ENCODE measurements at places on chromosomes 6 and 20.

- DNase-seq = no peak
Measured at GRCh38 chr20:53957451-53958172, 112.8 kb downstream of the BCAS1 start.

DNA sequence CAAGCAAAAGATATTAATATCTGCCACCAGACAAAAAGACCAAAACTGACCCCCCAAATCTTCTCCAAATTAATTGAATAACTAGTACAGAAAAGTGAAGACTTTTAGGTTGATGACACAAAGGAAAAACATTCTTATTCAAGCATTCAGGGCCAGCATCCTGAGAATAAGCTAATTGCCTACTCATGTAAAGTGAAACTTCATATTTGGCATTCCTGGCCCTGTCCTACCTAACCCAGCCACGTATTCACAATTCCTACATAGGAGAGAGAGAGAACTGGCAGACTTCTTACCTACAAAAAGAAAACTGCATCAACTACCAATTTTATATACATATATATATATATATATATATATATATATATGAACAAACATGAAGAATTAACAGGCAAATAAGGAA is 4.9 kb upstream of the ASCC3 start:
- DNase-seq = no peak

GRCh38 chr6:94269256-94269655 is 849.9 kb upstream of the EPHA7 start:
- no peak for DNase-seq

GRCh38 chr20:22974354-22974753 is 60.8 kb upstream of the SSTR4 start:
- DNase-seq = no peak

- no peak for DNase-seq
Measured at GRCh38 chr6:43389730-43390295, 20.4 kb upstream of the ZNF318 start.

- DNase-seq = no peak
Measured at GRCh38 chr20:33351696-33352095, 49.6 kb downstream of the CDK5RAP1 start.

- DNase-seq = no peak
Measured at GRCh38 chr20:63831993-63832686, 1.1 kb upstream of the ZBTB46 start.

GRCh38 chr6:130699742-130700141 is 127.5 kb upstream of the SMLR1 start:
- DNase-seq = no peak

DNA sequence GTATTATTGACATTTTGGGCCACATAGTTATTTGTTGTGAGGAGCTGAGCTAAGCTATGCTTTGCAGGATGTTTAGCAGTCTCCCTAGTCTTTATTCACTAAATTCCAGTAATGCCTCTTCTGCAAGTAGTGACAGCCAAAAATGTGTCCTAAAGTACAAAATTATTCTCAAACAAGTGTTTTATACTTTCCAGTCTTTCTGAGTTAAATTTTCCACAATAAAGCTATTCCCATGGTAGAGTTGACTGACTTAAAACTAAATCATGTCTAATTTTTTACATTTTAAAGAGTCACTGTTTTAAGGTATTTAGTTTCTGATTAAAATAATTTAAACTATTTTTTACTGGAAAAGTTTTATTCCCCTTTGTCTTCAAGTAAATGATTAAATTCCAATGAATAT is 717.8 kb upstream of the HS3ST5 start:
- no peak for DNase-seq

DNA sequence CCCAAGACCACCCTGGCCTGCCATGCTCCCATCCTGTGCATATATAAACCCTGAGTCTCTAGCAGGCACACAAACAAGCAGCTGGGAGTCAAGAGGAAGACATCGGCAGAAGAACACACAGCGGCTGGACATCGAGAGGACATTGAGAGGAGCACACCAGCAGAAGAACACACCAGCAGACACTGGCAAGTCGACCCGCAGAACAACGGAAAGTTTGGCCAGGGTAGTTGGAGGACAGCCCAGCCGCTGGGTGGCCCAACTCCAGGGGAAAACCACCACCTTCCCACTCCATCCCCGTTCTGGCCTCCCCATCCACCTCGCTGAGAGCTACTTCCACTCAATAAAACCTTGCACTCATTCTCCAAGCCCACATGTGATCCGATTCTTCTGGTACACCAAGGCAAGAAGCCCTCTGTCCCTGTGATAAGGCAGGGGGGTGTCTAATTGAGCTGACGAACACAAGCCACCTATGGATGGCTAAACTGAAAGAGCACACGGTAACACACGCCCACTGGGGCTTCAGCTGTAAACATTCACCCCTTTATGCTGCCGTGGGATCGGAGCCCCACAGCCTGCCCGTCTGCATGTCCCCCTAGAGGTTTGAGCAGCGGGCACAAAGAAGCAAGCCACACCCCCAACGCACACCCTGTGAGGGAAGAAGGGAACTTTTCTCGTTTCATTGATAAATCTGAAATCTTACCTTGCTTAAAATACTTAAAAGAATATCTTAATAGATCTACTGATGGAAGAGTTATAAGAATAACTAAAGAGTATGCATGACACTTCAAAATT is 13.8 kb downstream of the TMX4 start:
- peak; percentile 43 for DNase-seq

DNA sequence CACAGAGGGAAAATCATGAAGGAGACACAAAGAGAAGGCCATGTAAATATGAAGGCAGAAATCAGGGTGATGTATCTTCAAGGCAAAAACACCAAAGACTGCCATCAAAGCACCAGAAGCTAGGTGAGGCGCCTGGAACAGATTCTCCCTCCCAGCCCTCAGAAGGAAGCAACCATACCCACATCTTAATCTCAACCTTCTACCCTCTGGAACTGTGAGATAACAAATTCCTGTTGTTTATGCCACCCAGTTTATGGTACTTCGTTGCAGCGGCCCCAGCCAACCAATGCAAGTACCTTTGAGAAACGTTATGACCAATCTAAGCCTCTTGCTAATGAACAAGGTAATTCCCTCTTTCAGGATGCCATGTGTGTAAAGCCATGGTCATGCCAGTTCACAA is 66.2 kb upstream of the STXBP5 start:
- no peak for DNase-seq

DNA sequence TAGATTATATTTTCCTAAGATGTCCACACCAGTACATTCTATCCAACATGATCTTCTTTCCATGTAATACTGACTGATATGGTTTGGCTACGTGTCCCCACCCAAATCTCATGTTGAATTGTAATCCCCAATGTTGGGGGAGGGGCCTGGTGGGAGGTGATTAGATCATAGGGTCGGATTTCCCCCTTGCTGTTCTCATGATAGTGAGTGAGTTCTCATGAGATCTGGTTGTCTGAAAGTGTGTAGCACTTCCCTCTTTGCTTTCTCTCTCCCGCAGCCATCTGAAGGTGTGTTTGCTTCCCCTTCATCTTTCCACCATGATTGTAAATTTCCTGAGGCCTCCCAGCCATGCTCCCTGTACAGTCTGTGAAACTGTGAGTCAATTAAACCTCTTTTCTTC is 12.2 kb upstream of the HBS1L start:
- no peak for DNase-seq

All from NCI-H510A treated with DMSO at 0.1 percent for 48 hours (cell line).